ENCODE measurements at places on chromosomes 3 and 15.

DNA sequence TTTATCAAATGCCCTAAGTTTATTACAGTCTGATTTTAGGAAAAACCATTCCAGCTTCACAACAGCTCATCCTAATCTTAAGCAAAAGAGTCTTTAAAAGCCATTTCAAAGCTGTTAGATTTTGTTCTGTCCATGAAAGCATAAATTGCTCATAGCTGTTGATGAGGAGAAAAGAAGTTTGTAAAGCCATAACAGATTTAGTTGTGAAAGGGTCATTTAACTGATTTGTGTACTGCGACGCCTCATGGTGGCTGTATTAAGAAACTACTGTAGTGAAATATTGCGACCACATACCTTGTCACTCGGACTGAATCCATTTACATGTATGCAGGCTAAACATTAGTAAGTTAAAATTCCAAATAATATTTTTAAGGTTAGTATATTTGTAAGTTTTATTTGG is 20.9 kb downstream of the BBX start:
- DNase-seq = no peak

DNA sequence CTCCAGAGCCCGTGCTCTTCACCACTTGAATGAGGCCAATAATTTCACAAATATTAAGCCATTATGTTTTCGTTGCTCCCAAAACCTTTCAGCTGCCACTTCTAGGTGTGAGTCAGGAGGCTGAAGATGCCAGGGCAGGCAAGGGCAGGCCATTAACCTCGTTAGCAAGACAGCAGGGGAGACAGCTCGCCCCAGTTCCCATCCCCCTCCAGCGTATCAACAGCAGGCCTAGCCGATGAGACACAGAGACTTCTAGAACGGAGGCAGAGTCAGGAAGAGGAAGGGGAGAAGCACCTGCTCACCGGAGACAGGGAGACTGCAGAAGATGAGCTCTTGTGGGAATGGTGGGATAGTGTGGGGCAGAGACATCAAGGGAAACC is 28.0 kb upstream of the PLA2G4E start:
- no peak for DNase-seq

DNA sequence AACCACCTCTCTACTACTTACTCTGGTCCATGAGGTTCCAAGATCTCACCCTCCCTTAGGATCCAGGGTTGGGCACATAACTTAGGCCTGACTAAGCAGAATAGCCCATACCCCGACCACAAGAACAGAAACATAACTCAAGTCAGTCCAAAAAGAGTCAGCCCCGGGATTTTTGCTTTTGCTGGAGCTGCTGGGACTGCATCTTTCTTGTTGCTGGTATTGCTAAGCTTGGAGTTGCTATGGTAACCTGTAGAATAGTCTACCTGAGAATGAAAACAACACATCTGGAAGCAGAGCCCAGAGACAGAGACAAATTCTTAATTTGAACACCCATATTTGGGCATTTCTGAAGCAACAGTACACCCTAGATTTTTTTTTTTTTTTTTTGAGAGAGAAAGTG is 6.5 kb downstream of the RUBCN start:
- DNase-seq = peak; percentile 64

DNA sequence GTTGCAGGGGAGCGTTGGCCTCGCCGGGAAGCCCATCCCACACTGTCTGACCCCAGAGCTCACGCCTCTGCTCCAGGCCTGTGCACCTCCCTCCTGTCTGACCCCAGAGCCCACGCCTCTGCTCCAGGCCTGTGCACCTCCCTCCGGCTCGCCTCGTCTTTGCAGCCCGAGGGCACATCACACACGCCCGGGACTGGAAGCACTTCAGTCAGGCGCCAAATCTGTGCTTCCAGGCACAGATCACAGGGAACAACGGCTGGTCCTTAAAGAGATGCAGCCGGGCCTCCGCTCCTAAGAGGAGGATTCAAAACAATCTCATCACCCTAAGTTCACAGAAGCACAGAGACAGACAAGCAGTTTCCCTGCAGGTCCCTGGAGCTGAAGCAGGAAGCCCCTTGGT is 103.0 kb upstream of the RPL32 start:
- no peak for DNase-seq

DNA sequence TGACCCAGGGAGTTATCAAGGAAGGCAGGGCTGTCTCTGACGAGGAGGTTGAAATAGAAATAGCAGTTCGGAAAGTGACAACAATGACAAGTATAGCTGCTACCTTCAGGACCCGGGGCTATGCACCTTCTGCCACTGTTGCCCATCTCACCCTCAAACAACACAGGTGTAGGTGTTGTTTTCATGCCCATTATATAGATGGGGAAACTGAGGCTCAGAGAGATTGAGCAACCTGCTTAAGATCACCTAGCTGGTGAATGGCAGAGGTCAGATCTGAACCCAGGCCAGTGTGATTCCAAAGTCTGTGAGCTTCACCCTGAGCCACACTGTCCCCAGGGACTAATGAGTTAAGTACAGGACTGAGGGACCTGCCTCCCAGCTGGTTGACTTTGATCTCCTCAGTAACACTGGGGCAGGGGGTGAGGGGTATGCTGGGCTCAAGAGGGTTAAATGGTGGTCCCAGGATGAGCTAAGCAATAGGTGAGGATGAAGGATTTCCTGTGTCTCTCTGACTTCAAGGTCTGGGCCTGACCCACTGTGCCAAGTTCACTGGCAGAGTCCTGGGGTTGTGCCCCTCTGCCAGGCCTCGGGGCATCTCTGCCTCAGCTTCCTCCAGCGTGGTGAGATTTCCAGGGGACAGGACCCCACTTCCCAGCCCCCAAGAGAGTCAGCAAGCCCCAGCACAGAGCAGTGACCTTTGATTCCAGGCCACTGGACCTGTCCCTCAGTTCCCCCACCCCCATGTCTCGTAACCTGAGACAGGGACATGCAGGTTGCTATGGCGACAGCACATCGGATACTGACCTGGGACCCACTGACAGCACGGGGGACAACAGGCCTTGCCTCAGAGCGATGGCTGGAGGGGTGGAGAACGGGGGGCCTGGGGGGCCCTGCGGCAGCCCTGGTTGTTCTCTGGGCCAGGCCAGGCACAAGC is 35.0 kb downstream of the ATP2B2 start:
- no peak for DNase-seq

DNA sequence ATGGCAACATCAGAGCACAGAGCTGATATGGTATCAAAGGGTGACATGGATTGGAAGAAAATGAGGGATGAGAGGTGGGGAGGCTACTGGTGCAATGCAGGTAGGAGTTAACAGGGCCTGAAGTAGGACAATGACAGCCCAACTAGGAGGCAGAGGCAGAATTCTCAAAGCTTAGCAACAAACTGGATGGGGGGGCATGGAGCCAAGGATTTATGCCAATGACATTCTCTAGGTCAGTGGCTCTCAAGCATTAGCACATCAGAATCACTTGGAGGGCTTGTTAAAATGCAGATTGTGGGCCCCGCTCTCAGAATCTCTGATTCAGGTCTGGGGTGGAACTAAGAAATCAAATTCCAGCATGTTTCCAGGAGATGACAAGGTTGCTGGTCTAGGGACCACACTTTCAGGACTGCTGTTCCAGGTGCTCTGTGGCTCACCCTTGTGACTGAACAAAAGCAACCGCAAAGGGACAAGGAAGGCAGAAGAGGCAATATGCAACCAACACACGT is 98.0 kb upstream of the TNIK start:
- no peak for DNase-seq

DNA sequence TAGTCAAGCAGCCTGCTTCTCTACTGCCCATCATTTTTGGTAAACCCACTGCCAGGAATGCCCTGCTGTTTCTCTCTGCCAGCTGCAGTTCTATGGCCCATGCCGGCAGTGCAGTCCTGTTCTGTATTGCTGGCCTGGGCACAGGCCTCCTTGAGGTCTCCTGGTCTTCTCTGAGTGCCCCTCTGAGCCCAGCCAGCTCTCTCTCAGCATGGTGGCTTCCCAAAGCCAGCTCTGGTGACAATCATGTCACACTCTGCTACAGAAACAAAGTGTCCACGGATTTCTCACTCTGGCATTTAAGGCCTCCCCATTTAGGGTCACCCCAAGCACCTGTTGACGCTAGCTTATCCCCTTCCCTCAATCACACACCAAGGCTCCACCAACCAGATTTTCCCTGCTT is 24.5 kb downstream of the SRPRB start:
- DNase-seq = no peak

DNA sequence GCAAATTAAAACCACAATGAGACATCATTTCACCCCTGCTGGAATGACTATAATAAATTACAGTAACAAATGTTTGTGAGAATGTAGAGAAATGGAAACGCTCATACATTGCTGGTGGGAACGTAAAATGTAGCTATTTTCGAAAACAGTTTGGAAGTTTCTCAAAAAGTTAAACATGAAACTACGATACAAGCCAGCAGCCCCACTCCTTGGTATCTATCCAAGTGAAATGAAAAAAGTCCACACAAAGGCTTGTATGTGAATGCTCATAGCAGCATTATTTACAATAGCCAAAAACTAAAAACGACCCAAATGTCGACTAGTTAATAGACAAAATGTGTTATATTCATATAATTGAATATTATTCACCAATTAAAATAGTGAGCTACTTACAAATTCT is 22.9 kb upstream of the CFAP20DC start:
- no peak for DNase-seq

DNA sequence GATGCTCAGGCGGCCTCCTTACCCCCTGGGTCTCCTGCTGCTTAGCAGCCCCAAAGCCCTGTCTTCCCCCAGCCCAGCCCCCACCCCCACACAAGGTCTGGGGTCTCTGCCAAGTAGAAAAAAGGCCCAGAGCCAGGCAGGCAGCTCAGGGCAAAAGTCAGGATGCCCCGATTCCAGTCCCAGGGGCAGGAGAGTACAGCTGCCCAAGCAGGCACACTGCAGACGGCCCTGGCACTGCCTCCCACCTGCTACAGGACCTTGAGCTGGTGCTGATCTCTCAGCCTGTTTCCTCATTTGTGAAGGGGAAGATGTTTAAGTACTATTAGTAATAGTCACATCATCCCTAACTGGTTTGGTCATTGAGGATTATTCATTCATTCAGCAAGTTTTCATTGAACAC is 12.6 kb downstream of the TMEM43 start:
- no peak for DNase-seq

GRCh38 chr3:51712963-51713362 is 6.1 kb downstream of the GRM2 start:
- DNase-seq = peak; percentile 5

DNA sequence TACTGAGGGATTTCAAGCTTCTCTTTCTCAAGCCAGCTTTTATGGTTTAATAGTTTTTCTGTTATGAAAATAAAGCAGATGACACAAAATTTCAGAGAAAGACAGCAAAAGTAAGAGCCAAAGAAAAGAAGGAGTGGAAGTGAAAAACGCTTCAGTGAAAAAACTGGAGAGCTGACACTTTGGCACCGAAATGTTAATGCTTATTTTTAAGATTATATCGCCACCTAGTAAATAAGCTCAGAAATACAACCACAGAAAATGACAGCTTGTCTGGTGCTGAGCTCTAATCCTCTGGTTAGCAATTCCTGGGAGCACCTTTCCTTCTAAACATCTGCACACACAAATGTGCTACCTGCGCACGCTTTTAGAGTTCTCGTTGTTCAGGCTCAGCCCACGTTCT is 101.6 kb downstream of the ZPLD1 start:
- DNase-seq = peak; percentile 31

- DNase-seq = no peak
These were observed 991.8 kb downstream of the GBE1 start for GRCh38 chr3:80769683-80770082.

DNA sequence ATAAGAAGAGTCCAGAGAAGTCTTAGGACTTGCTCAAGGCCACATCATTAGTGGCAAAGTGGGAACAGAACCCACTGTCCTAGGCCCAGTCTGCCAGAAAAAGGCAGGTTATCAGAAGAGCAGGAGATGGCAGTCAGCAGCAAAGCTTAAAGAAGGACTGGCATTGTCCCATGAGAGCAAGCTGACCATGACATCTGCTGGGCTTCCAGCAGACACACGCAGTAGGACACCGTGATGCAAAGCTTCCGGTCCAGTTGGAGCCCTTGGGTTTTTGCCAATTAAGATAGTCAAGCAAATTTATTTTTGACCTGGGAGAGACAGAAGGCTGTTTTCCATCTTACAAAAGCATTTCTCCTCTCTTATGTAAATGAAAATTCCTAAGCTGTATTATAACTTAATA is 42.1 kb downstream of the ZBTB38 start:
- no peak for DNase-seq

- no peak for DNase-seq
These were observed 41.6 kb downstream of the MRAS start for GRCh38 chr3:138389841-138390581.

DNA sequence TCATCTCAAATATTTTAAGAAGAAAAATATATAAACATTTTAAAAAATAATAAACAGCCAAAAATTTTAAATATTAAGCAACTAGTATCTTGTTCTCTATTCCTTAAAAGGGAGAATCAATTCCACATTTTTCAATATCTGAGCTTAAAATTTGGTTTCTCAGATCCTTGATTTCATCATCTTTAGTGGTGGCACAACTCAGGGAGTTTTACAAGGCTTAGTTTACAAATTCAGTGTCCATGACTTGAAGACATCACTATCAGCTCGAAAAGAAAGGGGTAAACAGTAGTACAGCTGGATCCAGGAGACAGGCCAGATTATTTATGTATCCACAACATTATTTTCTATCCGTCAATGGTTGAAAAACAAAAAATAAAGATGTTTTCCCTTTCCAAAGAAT is 11.6 kb downstream of the IGF2BP2 start:
- no peak for DNase-seq

DNA sequence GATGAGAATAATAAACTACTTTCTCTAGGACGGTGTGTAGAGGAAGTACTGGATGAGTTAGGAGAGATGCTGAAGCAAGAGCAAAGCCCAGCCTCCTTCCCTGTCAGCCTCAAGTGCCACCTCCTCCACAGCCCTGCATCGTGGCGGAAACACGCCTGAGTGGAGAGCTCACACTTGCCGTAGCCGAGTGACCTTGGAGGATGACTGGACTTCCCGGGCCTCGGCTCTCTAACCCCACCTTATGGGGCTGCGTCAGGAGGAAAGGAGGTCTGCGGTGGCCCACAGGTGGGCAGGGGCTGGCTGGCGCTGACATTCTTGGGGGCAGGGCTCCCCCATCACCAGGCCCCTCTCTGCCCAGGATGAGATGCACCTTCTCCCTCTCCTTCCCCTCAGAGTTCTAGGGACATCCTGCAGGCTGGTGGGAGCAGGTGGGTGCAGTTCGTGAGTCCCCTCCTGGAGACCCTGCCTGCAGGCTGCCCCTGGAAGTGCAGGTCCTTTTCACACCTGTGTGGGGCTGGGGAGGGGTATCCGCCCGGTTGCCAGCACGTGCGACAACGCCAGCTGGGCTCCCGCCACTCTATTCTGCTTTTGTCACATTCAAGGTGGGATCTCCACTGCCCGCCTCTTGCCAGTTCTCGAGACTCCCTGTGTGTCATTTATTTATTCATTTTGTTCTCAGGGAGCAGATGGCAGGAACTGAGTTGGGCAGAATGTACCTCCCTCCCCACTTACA is 175.2 kb downstream of the MEGF11 start:
- DNase-seq = no peak

GRCh38 chr15:95770196-95770595 is 560.3 kb upstream of the NR2F2 start:
- no peak for DNase-seq

DNA sequence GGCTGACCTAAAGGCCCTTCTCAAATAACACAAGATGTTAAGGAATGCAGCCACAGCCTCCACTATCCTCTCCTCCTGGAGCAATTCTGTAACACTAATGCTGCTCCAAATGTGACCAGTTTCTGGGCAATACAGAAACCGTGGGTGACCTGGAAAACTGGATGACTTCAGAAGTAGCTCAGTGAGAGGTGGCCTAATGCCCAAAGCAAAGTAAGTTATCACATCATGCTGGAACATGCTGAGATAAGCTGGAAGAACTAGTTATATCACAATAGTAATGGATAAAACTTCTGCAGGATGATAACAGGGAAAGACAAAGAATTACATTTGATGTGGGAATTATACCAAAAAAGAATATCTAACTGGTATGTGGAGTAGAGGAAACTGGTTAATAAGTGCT is 72.0 kb downstream of the DHX30 start:
- DNase-seq = no peak
